Kidney (tissue), 22 donors: ENCODE measurements at places on chromosomes 7 and 10. TPM values are rescaled to one million over a fixed set of nuclear protein-coding genes. Genes with fewer than 3 reads are reported as not detected.
A peak's percentile ranks its signal among the peaks of the same experiment; 100 is the strongest.

Gene DKK1
- not detected for polyA plus RNA-seq

Gene FXYD4
- polyA plus RNA-seq, result 392 TPM

Gene CALML3
- polyA plus RNA-seq, result 15.9 TPM

DNA sequence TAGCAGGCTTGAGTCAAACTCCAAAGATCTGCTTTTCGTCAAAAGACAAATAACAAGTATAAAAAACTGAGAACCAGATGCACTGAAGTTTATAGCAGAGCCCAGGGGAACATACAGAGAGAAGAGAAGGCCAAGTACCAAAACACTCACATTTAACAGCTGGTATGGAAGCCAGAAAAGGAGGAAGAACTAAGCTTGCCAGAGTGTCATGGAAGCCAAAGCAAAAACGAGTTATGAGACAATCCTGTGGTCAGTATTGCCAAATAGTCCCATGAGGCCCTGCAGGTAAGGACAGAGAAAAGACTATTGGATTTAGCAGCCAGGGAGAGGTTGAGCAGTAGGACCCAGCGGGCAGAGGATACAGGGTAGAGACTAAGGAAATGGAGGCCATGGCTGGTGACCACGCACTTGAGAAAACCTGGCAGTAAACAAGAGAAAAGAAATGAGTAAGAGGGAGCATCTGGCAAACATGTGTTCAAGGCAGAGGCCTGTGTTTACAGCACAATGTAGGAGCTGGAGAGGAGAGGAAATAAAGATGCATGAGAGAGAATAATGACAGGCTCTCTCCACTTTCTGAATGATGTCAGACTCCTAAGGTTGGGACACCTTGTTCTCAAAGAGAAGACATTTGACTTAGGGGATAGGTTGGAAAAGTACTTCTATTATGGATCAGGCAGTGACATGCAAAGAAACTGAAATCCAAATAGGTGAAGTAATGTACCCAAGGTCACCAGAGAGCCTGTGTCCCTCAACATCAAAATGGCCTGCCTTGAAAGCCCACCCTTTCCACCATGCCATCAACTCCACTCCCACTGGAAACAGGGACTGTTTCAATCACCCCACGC lies 9.1 kb downstream of the CREB3L2 start:
- H3K36me3 ChIP-seq, result no peaks in the 10 kb centered on the region
- peak overlapping the region; percentile 26 for H3K27ac ChIP-seq
- H3K4me1 ChIP-seq, result peaks cover 28% of the 10 kb centered on the region
- no peak overlapping the region for H3K4me3 ChIP-seq

- H3K4me1 ChIP-seq, result peaks cover 3% of the 10 kb centered on the region
- H3K27ac ChIP-seq, result no peak overlapping the region
- no peak overlapping the region for H3K4me3 ChIP-seq
- no peaks in the 10 kb centered on the region for H3K36me3 ChIP-seq
Measured at GRCh38 chr7:87146740-87147386, 5.4 kb upstream of the DMTF1 start.

DNA sequence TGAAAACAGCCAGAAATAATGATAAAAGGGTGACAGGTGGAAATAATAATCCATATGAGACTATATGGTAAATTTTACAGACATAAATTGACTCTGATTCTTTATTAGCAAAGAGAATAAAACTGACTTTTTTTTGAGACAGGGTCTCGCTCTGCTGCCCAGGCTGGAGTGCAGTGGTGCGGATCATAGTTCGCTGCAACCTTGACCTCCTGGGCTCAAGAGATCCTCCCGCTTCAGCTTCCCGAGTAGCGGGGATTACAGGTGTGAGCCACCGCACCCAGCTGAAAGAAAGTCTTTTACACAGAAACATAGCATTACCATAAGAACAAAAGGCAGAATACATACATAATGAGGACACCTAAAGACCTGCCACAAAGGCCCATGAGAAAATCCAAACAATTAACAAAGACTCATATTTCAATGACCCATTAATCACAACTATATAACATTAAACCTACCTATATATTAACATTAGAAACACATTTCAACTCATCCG lies 51.5 kb upstream of the DIP2C start:
- no peaks in the 10 kb centered on the region for H3K27me3 ChIP-seq
- no peaks in the 10 kb centered on the region for H3K36me3 ChIP-seq
- DNase-seq, result no peak
- no peak overlapping the region for H3K4me3 ChIP-seq
- no peak overlapping the region for H3K27ac ChIP-seq

GRCh38 chr7:37290731-37291130 lies 157.9 kb downstream of the ELMO1 start:
- no peak overlapping the region for H3K27ac ChIP-seq
- DNase-seq, result no peak
- H3K4me1 ChIP-seq, result no peaks in the 10 kb centered on the region
- no peaks in the 10 kb centered on the region for H3K27me3 ChIP-seq
- H3K4me3 ChIP-seq, result no peak overlapping the region

DNA sequence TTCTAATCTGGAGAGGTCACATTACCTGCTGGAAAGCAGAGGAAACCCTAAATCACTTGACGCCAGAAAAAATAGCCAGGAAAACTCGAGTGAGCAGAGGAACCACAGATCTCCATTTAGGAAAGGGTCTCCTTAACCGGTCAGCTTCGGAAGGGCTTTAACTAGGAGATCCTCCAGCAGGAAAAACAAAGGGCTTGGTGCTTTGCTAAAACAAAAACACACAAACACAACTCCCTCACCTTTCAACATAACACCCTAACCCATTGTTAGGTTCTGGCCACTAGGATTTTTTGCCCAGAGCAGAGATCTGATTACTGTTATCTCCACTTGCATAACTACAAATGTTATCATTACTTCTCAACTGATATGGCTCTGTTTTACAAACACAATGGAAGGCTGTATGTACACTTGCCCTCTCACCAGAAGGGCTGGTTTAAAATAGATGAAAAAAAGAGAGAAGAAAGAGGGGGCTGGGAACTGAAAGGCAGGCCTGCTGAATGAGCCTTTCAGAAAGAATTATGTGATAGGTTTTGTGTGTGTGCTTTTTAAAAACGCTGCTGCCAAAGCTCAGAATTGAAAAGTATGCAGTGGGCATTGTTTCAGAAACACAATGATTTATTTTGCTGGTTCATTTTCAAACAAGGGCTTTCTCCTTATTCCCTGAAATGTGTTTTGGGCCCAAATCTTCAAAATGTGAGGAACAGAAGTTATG lies 161.5 kb downstream of the FGFR2 start:
- peak; percentile 31 for DNase-seq
- no peak overlapping the region for H3K27ac ChIP-seq
- no peaks in the 10 kb centered on the region for H3K27me3 ChIP-seq
- no peaks in the 10 kb centered on the region for H3K36me3 ChIP-seq
- H3K4me1 ChIP-seq, result no peaks in the 10 kb centered on the region

DNA sequence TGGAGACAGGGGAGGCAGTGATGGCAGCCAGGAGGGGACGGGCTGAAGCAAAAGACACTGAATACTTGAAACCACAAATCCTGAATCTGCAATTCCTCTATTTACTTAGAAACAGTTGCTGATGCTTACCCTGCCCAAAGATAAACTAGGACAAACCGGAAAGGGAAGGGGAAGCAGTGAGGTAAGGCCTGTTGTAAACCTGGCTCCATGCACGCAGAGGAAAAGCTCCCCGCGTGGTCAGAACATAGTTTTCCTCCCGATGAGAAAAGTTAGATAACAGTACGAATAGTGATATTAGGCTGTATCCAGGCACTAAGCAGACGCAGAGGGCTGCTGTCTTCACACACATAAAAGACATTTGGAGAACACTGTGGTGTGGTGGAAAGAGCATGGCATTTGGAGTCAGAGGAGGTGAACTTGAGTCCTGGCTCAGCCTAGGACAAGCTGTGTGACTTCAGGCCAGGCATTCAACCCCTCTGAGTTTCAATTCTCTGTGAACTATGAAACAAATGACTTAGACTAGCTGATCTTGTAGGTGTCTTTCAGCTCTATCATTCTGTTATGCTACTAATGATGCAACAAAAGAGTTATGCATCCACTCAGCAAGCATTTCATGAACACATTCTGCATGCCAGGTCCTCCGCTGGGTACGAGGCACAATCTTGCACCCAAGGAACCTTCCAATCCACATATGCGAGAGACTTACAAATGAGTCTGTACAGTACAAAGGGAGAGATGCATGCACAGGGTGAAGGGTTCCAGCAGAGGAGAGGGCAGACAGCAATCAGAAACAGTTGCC lies 80.9 kb downstream of the SORBS1 start:
- H3K27me3 ChIP-seq, result no peaks in the 10 kb centered on the region
- DNase-seq, result peak; percentile 61
- H3K36me3 ChIP-seq, result no peaks in the 10 kb centered on the region
- peaks cover 2% of the 10 kb centered on the region for H3K4me1 ChIP-seq

DNA sequence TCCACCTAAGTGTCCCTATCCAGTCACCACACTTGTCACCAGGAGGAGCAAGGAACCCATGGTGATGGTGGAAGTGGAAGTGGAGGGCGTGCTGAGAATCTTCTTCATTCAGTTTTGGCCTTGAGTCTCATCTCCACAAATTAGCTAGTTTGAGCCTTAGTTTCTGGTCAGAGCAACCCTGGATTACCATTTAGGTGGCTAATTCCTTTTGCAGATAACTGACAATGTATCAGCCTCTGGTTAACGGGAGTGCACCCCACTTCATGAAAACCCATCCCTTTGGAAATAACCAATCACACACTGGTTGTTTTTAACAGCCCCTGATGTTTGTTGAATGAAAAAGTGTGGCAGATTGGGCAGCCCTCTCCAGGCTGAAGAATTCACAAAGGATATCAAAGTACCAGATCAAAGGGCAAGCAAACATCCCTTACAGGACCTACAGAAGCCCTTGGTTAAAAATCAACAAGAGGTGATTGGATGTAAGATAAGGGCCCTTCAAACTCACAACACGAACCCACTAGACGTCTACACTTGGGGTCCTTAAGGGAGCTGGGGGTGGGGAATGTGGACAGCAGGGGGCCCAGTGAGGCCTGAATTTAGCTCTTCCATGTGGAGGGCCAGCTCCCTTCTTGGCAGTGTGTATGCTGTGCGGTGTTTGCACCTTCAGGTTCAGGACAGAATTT lies 37.1 kb upstream of the SLF2 start:
- peaks cover 6% of the 10 kb centered on the region for H3K4me1 ChIP-seq
- no peaks in the 10 kb centered on the region for H3K36me3 ChIP-seq
- no peak overlapping the region for H3K4me3 ChIP-seq
- H3K27me3 ChIP-seq, result no peaks in the 10 kb centered on the region

DNA sequence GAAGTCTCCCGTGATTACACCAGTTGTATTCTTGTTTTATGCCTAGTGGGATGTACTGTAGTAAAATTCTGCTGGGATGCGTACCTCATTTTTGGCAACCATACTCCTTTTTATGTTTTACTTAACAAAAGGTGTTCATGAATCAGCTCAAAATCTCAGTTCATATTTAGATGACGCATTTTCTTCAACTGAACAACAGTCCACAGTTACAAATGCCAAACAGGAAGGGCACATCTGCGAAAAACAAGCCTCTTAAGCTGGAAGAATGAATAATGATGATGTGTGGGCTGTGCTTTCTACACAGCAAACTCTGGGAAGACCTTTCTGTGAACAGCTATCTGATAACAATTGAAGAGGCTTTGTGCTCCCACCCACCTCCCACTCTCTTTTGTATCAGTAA lies 68.4 kb upstream of the NRBF2 start:
- no peaks in the 10 kb centered on the region for H3K27me3 ChIP-seq
- no peak overlapping the region for H3K4me3 ChIP-seq
- no peaks in the 10 kb centered on the region for H3K36me3 ChIP-seq
- H3K27ac ChIP-seq, result no peak overlapping the region

- DNase-seq, result no peak
- H3K27ac ChIP-seq, result no peak overlapping the region
- H3K36me3 ChIP-seq, result no peaks in the 10 kb centered on the region
Measured at GRCh38 chr10:88227342-88228018, 355.6 kb downstream of the RNLS start.

DNA sequence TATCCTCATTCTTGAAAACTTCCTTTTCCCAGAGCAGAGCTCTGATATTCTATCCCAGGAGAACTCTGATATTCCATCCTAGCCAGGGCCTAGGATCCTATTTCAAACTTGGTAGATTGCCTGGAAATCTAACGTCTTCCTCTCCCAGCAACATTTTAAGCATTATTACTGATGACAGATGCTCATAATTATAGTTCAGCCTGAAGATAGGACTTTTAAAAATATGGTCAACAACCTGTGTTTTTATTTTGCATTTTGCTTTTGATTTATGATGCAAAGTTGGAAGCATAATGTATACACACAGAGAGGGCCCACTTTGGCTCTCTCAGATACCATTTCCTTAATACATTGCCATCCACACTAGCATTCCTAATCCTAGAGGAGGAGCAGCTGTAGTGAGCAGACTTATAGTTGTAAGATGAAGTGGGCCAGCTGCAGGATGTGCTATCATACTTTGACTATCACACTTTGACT lies 457.4 kb upstream of the TPK1 start:
- H3K27me3 ChIP-seq, result no peaks in the 10 kb centered on the region
- H3K27ac ChIP-seq, result no peak overlapping the region
- no peaks in the 10 kb centered on the region for H3K4me1 ChIP-seq
- no peak overlapping the region for H3K4me3 ChIP-seq
- no peaks in the 10 kb centered on the region for H3K36me3 ChIP-seq

GRCh38 chr7:51325261-51325676 lies 8.7 kb upstream of the COBL start:
- no peaks in the 10 kb centered on the region for H3K27me3 ChIP-seq
- DNase-seq, result no peak
- no peaks in the 10 kb centered on the region for H3K36me3 ChIP-seq
- no peaks in the 10 kb centered on the region for H3K4me1 ChIP-seq
- H3K4me3 ChIP-seq, result no peak overlapping the region

- DNase-seq, result no peak
- no peaks in the 10 kb centered on the region for H3K36me3 ChIP-seq
- no peaks in the 10 kb centered on the region for H3K4me1 ChIP-seq
- H3K4me3 ChIP-seq, result no peak overlapping the region
- H3K27me3 ChIP-seq, result no peaks in the 10 kb centered on the region
Measured at GRCh38 chr10:14235566-14236195, 95.0 kb downstream of the FRMD4A start.

DNA sequence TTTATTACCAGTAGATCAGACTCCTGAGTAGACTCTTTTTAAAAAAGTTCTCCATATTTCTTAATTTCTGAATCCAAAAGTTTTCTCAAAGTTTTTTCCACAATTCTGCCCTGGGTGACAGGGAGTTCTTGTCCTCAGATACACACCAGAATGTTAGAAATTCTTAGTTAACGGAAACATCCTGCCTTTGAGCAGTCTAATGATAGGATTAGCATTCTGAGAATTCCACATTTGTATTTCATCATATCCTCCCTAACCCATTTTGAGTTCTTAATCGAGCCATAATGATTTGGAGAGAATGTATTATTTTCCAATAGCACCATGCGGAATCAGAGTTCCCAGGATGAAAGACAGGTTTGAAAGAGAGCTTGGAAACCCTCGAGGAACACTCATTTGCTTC lies 28.9 kb upstream of the MRPS33 start:
- H3K36me3 ChIP-seq, result no peaks in the 10 kb centered on the region
- DNase-seq, result no peak
- no peaks in the 10 kb centered on the region for H3K4me1 ChIP-seq
- no peaks in the 10 kb centered on the region for H3K27me3 ChIP-seq

Gene GIMAP8
- polyA plus RNA-seq, result 10.2 TPM

- no peaks in the 10 kb centered on the region for H3K27me3 ChIP-seq
- no peak overlapping the region for H3K4me3 ChIP-seq
- no peak for DNase-seq
- H3K36me3 ChIP-seq, result no peaks in the 10 kb centered on the region
- H3K27ac ChIP-seq, result no peak overlapping the region
Measured at GRCh38 chr10:118856106-118856505, 101.3 kb upstream of the CACUL1 start.

GRCh38 chr7:2260820-2261219 lies 18.8 kb downstream of the NUDT1 start:
- H3K4me3 ChIP-seq, result no peak overlapping the region
- no peaks in the 10 kb centered on the region for H3K4me1 ChIP-seq
- DNase-seq, result peak; percentile 65
- H3K27me3 ChIP-seq, result no peaks in the 10 kb centered on the region
